ENCODE measurements at places on chromosomes 6 and 20.

DNA sequence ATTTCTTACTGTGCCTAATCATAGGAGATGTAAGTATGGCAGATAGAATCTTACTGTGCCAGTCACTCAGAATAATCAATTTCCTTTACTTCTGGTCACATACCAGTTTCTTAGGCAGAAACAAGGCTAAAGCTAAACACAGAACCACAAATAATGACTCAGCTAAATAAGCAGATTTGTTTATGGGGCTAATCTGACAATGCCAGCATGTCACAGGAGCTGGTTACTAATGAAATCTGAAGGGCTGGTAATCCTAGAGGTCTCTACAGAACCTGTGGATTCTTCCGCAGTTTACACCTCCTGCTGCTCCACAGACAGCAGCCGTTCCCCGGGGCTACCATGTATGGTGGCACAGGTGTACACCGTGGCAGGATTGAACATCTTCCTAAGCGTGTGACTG is 80.8 kb downstream of the LYRM4 start:
- DNase-seq = no peak

- DNase-seq = no peak
These were observed 14.0 kb downstream of the ARHGAP18 start for GRCh38 chr6:129696028-129696418.

- no peak for DNase-seq
These were observed 7.3 kb upstream of the TENT5A start for GRCh38 chr6:81759782-81760181.

GRCh38 chr20:19633985-19634384 is 124.1 kb upstream of the RIN2 start:
- no peak for DNase-seq

GRCh38 chr6:10749734-10750133 is 2.1 kb downstream of the TMEM14B start:
- DNase-seq = no peak

DNA sequence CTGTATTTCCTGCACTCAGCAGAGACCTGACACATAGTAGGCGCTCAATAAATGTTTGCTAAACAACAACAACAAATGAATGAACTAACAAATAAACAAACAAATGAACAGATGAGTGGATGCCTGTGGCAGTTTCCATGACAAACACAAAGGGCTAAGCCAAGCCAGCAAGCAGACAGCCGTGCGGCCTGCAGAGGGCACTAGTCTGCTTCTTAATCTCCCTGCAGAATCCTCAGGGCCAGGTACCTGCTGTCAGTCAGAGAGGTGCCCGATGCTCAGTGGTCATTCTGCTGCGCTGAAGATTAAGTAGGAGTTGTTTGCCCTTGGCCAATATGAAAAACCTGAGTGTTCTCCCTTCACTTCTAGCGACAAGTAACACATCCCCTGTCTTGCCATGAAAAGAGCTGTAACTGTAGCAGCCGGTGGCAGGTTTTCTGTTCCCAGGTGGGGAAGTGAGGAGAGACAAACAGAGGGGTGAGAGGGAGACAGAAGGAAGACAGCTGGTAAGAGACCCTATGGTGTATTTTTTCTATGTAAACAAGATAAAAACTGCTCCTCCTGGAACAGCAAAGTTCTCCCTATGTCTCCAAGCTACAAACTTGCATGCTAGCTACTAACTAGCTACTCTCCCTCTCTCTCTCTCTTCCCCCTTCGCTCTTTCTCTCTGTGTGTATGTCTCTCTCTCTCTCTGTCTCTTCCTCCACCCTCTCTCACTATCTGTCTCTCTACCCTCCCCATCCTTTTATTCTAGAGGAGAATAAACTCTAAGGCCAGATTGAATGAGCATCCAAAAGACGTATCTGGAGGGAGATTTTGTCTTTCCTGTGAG is at the start of gene MC3R:
Gene MC3R, plus strand, starts transcription at position 779 of the 829 bp plus-strand sequence. CDS start 112 bp downstream, outside the sequence.
- peak; percentile 30 for DNase-seq

DNA sequence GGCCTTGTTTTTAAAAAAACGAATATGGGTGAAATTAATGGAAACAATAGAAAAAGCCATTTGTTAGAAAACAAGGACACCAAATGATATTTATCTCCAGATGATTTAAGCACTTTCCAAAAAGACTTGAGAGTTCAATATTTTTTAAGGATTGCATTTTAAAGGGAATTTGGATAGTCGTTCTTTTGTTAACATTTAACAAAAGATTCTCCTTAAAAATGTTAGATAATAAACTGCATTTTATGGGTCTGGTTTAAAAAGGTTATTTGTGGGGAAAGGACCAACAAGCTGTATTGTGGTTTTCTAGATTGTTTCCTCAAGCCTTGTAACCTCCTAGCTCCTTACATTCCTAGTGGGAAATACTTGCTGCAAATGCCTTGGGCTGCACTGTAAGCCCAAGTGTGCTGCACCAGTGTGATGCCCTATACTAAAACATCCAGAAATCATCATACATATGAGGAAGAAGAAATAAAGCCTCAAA is 1.5 kb upstream of the PHIP start:
- DNase-seq = no peak

- no peak for DNase-seq
These were observed 187.8 kb upstream of the JAG1 start for GRCh38 chr20:10861619-10862018.

DNA sequence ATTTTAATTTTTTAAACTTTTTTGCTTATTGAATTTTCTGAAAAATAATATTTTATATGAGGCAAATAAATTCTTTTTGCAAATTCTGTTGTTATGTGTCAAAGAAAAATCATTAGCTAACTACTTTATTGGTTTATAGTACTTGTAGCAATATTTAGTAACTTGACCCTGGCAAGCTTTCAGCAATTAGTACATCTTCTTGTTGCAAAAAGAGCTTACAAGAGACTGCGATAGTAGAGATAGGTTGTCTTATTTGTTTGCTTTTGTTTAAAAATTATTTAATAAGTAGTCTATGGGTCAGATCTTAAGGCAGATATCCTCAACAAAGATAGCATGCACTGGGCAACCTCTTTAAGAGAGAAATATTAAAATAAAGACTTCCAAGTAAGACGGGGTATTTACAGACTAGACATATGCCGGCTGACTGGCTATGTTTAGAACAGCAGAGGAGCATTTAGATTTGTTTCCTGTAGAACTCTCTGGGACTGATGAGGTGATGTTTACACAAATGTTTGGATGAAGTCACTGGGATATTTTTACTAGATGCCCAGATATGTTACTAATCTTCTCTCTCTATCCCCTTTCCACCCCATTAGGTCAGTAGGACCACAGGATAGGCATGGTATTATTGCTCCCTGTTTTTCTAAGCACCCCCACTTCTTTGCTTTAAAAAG is 25.0 kb downstream of the VGLL2 start:
- DNase-seq = no peak

DNA sequence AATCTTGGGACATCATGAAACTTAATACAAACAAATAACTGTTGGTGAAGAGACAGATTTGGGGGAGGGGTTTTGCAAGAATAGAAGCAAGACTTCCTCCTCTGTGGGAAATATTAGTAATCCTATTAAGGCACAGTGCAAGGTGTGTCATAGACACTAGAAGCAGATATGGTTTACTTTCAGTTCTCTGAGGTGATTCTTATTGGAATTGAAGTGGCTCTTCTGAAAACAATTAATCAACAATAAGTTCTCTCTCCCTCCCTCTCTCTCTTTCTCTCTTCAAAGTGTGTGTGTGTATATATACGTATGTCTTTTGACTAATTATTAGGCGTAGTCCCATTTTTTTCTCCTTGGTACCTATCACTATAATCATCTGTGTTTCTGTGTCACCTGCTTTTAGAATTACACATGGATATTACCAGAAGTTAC is 99.8 kb downstream of the HIVEP2 start:
- no peak for DNase-seq

DNA sequence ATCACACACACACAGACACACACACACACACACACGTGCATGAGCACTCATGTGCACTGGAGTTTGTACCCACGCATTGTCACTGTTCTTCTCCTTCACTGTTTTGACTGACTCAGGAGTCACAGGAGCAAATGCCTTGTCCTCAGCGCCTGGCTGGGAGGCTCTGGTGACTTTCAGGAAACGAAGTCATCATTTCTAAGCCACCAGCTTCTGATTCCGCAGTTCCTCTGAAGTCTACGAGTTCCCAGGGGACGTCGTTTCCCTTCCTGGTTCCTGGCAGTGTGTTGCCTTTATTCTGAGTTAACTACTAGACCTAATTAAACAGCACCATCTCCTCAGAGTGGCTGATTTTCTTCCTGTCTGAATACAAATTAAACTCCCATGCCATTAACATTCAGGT is 82.2 kb upstream of the PMEPA1 start:
- DNase-seq = no peak

- no peak for DNase-seq
These were observed 123.1 kb downstream of the ARID1B start for GRCh38 chr6:156900292-156900691.

DNA sequence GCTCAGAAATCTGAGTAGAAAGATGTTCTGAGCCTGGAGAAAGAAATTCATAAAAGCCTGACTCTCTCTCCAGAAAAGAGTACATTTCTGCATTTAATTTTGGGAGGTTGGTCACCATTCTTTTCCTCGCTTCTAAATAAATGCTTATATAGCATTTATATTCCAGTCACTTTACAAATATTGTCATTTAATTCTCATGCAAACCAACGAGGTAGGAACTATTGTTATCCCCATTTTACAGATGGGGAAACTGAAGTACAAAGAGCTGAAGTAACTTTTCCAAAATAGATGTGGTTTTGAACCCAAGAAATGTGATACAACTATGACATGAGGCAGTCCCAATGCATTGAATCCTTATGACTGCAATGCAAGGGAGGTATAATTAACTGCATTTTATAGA is 4.5 kb upstream of the TRIB3 start:
- DNase-seq = no peak

Data from activated naive CD4-positive, alpha-beta T cell treated with Interleukin-2 at 50 U/mL for 16 hours (primary cell).